ENCODE measurements at places on chromosomes 3 and 15. TPM values are rescaled to one million over a fixed set of nuclear protein-coding genes. Genes with fewer than 3 reads are reported as not detected.

Gene AP4E1
- 4.5 TPM for total RNA-seq

Gene HIGD2B
- not detected for total RNA-seq

Gene C3orf49
- total RNA-seq = not detected

Gene NR2E3
- not detected for total RNA-seq

Gene UBL7
- total RNA-seq = 187 TPM

Gene RETNLB
- not detected for total RNA-seq
